ENCODE measurements at places on chromosomes 7 and 10. TPM values are rescaled to one million over a fixed set of nuclear protein-coding genes. Genes with fewer than 3 reads are reported as not detected.

PCGF6 gene
- polyA plus RNA-seq, result 7.1 TPM

SSC4D gene
- polyA plus RNA-seq, result 0.92 TPM

DNA sequence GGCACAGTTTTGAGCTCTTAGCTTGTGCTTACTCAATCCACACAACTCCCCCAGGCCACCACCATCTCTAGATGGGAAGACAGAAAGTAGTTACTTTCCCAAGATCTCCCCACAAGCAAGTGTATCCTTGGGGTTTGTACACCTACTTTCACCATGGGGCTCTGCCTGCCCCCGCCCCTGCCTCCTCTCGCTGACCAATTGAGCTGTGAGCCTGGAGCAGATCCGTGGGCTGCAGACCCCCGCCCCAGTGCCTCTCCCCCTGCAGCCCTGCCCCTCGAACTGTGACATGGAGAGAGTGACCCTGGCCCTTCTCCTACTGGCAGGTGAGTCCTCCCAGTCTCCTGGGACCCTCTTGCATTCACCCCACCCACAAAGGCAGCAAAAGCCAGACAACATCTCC, 2.0 kb downstream of the FXYD4 start:
- DNase-seq, result no peak

CACNB2 gene
- 0.12 TPM for polyA plus RNA-seq

DNA sequence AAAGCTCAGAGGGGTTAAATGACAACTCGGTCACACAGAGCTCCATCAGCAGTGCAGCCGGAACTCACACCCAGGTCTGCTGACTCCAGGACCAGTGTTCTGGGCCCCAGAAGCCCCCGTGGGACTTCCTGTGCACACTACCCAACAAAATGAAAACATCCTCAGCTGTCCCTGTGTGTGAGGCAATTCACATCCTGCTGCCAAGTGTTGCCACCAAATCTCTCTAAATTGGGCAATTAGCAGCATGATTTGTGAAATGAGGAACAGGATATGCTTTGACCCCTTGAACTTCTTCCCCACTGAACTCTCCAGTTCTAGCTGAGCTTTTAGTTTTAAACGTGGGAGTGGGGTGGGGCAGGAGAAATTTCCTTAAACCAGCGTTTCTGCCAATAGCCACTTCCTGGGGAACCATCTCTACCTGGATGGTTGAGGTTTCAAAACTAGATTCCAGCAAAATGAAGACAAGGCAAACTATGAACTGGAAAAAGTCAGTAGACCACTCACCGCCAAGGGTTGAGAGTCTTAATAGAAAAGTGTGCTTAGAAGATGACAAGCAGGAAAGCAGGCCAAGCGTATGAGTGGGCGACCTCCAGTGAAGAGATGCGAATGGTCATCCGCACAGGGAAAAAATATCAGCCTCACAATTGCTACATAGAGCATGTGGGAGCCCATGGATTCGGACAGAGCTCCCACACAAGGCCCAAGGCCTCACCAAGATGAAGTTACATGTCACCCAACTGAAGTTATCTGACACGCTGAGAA, 51.9 kb upstream of the CHST15 start:
- DNase-seq, result no peak

All from BJ (cell line).